ENCODE measurements at places on chromosomes 12 and 14.
A peak's percentile ranks its signal among the peaks of the same experiment; 100 is the strongest.

DNA sequence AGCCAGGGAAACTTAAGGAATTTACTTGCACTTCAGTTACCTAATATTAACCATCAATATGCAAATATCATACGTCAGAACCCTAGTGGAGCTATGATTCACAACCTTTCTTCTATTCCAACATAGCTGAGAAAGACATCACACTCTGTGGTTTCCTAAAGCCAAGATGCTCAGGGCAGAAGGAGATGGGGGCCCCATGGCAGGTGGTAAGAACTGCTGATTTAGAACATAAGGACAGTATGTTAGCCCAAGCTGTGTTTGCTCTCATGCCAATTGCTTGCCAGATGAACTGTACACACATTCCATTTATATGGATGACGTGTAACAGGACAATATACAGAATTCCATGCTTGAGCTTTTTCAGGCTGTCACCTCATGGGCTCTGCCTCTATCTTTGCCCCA lies 34.6 kb downstream of the HECTD4 start:
- DNase-seq, result no peak

- no peak for DNase-seq
Observed at GRCh38 chr14:51816031-51816430, 44.4 kb upstream of the GNG2 start.

GRCh38 chr12:40499856-40500255 lies 192.4 kb upstream of the CNTN1 start:
- no peak for DNase-seq

DNA sequence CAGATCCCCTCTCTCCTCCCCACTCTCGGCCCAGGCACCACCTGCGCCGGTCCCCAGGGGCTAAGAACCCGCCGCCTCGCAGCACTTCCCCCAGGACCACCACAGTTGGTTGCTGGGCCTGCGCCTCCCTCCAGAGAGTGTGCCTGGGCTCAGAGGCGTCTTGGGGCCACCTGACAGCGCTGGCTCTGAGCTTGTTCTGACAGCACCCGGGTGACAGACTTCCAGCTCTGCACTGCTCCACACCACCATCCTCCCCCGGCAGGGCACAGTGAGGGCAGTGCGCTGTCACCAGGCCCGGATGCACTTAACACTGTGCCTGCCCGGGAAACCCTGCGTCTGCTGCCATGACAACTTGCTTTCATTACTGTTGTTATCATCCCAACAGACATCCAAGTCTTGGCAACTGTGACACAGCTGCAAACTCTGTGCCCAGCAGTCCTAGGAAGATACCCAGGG lies 6.6 kb downstream of the BRF1 start:
- DNase-seq, result peak; percentile 86

DNA sequence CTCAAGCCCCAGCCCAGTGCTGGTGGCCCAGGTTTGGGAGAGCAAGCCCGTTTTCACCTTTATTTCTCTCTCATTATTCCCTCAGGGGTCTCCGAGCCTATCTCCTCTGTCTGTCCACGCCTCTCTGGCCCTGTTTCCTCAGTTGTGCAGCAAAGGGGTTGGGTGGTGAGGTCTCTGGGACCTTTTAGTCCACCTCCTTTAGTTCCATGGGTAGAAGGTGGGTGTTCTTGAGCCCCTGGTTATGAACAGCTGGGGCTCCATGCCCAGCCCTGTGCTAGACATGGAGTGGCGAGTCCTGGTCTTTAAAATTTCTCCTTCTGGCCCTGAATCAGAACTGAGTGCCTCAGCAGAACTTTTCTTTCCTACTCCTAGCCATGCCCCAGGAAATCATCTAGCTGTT lies 1.3 kb upstream of the NGB start:
- no peak for DNase-seq

DNA sequence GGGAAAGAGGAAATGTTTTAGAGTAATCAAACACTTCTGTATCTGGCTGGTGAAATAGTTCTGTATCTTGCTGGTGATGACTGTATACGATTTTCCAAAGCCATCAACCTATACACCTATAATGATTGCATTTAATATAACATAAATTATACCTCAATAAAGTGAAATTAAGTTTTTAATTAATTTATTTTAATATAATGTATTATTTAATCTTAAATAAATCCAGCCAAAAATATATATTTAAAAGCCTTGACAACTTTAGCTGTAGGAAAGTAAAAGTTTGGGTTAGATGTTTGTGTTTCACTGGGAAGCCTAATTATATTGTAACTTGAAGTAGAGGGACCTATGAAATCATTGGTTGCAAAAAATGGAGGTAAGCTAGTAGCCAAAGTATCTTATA lies 654.8 kb upstream of the MIS18BP1 start:
- no peak for DNase-seq

DNA sequence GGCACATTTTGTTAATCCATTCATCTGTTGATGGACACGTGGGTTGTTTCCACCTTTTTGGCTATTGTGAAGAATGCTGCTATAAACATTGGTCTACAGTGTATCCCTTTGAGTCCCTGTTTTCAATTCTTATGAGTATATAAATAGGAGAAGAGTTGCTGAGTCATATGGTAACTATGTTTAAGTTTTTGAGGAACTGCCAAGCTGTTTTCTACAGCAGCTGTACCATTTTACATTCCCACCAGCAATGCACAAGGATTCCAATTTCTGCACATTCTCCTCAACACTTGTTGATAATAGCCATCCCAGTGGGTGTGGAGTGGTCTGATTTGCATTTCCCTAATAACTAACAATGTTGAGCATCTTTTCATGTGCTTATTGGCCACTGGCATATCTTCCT lies 6.9 kb upstream of the SVOP start:
- DNase-seq, result no peak

GRCh38 chr12:50387487-50387886 lies 8.9 kb downstream of the FAM186A start:
- no peak for DNase-seq

- no peak for DNase-seq
Observed at GRCh38 chr14:98564541-98564940, 707.5 kb downstream of the BCL11B start.

DNA sequence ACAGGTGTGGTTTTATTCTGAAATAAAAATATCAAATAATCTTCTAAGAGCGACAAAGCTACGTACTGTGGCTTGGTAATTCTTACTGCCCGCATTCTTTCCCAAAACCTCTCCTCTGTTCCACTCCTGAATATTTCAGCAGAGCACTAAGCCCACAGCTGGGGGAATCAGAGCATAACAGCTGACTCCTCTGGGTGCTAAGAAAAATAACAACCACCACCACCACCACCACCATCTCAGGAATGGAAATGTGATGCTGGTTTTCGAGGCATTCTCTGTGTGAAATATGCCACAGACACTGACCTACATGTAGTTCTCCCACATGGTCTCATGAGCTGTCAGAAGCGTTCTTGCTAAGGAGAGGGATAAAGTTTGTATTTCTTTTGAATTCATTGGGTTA lies 183.7 kb downstream of the BMP4 start:
- DNase-seq, result no peak

DNA sequence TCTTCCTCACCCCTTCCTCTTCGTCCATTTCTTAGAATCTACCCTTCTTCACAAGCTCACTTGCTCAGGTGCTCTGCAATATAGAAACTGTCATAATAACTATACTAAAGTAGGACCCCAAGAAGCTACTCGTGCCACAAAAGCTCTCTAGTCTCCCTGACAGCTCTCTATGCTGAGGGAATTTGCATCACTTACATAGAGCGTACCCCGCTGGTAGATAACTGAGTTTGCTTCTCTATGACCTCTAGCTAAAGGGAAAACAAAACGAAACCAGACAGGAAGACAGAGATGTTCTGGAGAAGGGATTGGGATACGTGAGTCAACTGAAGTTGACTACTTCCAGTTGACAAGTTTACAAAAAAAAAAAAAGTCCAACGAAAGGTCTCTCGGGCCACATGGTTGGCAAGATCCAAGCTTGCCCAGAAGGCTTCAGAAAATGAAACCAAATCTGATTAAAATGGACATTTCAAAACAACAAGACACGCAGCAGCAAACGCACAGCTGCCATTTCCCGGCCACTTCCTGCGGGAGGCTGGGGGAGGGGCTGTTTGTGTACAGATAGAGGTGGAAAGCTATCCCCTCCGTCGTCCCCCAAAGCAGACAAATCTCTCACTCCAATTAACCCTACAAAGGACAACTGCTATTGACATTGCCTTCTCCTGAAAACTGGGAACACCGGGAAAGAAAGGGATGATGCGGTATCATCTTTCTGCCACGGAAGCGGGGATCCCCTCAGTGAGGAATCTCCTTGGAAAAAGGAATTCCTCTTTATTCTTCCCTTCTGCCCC lies 1.3 kb downstream of the BAZ2A start:
- DNase-seq, result peak; percentile 52

DNA sequence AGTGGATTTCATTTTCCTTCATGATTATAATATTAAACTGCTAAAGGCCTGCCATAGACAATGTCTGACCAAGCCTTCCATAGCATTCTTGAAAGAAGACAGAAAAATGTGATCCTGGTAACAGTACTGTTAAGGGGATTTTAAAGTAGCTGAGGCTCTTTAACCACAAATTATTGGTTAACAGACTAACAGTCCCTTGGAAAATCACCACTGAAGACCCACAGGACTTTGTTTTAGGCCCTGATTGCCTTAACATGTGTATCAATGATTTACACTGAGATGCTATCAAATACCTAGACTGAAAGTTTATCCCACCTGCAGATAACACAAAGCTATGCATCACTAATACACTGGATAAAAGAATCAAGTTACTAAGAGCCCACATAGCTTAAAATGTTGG lies 6.0 kb downstream of the KRT79 start:
- no peak for DNase-seq
